ENCODE measurements at places on chromosomes 6 and 20.

DNA sequence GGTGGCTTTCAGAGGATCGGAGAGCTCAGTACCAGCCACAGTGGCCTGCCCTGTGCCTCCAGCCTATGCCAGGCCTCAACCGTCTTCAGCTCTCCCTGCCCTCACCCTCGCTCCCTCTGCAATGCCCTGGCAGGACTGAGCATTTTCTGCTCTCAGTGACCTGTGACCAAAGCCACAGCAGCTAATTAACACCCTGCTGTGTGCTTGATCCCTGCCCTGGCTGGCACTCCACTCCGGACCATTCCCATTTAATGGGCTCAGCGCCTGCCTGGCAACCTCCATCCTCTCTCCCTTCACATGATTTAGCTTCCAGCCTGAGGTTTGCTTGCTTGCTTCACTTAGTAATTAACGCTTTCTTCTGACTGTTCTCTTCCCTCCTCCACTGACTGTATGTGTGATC is 287.5 kb downstream of the LRFN2 start:
- DNase-seq = no peak

- DNase-seq = no peak
These were observed 91.7 kb upstream of the ELOVL5 start for GRCh38 chr6:53440336-53440945.

DNA sequence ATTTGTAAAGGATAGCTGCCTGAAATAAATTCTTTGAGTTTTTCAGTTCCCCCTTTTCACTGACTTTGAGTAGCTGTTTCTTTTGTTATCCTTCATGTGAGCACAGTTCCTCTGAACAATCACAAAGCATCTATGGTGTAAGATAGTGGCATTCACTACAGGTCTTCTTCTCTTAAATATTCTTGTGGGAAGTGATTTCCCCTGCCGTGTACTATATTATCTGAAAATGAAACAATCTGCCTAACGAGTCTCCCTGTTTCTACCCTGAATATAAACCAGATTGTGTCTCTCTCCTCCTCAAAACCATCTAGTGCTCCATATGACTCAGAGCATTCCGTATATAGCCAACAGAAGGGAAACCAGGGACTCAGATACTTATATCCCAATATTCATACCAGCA is 380.1 kb upstream of the SOX4 start:
- no peak for DNase-seq

- DNase-seq = no peak
These were observed 318.6 kb upstream of the RUNX2 start for GRCh38 chr6:45009576-45009975.

GRCh38 chr6:43951756-43952675 is 175.2 kb downstream of the MRPL14 start:
- DNase-seq = no peak

DNA sequence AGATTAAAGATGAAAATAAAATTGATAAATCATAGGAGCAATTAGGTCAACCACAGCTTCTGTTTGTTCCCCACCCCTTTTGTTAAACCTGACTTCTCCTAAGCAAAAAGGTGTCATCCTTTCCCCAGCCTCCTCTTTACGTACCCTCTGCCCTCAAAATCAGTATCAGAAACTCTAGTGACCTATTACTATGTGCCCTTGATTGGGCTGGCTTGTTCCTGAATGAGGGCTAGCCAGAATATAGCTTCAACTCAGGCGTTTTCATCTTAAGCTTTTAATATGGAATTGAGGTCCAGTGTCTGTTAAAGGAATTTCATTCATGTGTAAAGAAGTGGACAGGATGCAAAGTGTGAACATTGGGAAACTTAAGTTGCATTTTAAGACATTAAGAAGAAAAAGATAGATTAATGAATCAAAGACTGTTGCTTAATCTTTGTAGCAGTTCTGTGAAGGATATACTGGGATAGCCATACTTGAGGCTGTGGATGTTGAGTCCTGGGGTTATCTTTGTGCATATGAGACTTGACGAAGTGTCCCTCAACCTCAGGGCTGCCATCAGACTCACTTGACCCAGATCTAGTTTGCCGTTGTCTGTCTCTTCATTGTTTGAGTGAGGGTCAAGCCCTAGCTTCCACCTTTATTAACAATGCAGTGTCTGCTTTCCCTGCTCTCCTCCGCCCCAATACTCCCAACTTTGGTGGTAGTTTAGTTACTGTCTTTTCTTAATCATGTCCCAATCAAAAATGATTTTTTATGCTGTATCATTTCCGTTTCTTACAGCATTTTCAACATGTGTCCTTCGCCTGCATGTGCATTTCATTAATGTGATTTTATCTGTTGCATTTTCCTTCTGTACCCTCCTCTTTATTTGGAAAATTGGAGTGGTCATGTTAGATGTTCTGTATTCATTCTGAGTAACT is 1.9 kb downstream of the TBPL1 start:
- no peak for DNase-seq

- no peak for DNase-seq
These were observed 20.3 kb downstream of the CST4 start for GRCh38 chr20:23668477-23668951.

- DNase-seq = no peak
These were observed 206.0 kb upstream of the PREP start for GRCh38 chr6:105608711-105609374.

DNA sequence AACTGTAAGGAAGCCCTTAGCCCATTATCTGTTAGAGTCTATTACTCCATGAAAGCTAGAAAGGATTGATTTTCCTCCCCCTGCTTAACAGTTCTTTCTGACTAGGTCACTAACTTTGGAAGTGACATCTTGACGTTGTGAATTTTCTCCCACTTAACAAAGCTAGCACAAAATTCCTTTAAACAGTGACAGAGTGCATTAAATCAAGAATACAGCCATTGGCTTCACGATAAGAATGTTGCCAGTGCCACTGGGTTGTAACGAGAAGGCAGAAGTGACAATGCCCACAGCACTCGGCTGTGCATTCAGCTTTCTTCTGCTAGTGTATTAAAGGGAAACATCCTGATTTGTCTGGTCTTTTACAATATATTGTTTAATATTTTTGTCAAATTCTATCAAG is 182.7 kb upstream of the DTNBP1 start:
- DNase-seq = no peak

DNA sequence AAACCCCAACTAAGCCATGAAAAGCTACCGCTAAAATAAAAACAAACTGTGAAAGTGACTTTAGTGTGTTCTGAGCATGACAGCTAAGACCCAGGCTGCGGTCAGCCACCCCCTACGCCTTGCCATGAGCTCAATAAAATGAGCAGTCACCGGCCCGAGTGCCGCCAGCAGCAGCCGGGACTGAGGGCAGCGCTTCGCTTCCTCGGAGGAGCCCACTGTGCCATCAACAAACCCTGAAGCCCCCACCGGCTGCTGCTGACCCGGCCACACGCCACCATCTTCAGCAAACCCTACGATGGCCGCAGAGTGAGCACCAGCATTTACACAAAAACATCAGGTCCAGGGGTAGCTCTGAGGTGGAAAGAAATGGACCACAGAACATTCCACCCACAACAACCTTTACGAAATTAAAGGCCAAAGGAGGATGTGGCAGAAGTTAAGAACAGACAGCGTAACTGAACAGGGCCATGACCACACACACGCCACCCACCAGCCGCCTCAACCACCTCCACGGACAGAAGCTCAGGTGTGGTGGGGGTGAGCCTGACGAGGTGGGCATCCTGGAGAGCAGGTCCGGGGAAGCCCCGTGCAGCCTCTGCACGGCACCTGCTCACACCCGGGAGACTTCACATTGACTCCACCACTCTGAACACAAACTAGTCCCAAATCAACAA is 67.0 kb downstream of the THBS2 start:
- no peak for DNase-seq

DNA sequence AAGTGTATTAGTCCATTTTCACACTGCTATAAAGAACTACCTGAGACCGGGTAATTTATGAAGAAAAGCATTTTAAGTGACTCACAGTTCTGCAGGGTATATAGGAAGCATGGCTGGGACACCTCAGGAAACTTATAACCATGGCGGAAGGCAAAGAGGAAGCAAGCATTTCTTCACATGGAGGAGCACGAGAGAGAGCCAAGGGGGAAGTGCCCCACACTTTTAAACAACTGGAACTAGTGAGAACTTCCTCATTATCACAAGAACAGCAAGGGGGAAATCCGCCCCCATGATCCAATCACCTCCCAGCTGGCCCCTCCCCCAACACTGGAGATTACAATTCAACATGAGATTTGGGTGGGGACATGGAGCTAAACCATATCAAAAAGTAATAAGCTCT is 28.3 kb upstream of the B3GAT2 start:
- no peak for DNase-seq

GRCh38 chr6:53349209-53349693 is 501 bp upstream of the ELOVL5 start:
- DNase-seq = no peak

DNA sequence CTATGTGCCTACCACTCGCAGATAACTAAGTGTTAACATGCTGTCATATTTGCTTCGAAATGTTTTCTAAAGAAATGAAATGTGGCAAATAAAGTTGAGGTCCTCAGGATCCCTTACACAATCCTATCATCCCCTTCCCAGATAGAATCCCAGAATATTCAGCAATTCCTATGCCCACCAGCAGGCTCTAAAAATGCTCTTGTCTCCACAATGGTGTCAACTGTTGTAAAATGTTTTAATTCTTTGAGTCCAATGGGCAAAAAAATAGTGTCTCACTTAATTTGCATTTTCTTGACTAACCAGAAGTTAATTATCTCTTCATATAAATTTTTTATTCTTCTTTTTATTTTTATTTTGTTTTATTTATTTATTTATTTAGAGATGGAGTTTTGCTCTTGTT is 103.9 kb upstream of the MAP7 start:
- DNase-seq = no peak

DNA sequence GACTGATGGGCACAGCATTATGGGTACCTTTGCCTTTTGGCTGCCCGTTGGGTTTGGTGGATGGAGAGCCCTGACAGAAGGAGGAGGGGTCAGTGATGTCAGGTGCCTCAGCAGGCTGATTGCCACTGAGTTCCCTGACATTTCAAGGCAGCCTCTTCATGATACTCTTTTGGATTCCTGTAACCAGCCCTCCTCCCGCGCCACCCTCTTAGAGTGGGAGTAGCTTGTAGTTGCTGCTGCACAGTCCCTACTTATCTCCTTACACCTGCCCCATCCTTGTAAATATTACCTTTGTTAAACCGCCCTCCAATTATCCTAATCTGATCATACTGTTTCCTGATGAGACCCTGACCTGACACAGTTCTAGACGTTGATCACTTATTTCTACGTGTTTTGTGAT is 140.0 kb downstream of the CFAP61 start:
- DNase-seq = no peak

GRCh38 chr20:53244711-53245110 is 272.6 kb downstream of the TSHZ2 start:
- no peak for DNase-seq

- DNase-seq = no peak
These were observed 28.1 kb upstream of the MTCL3 start for GRCh38 chr6:127547215-127547614.

DNA sequence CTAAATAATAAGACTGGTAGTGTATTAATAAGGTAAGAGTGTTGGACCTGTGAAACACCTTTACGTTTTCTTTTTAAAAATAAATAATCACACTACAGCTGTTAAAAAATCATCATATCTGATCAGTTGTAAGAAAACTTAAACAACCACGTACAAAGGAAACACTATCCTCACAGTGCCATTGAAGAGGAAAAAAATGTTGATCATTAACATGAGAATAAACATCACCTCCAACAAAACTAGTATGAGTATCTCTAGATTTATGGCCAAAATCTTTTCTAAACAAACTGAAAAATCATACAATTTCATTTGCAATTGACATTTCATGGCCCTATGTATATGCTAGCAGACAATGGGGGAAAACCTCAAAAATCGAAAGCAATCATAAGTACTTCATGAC is 590 bp downstream of the EYS start:
- no peak for DNase-seq

- DNase-seq = no peak
These were observed 106.5 kb downstream of the DCDC2 start for GRCh38 chr6:24251339-24251738.

DNA sequence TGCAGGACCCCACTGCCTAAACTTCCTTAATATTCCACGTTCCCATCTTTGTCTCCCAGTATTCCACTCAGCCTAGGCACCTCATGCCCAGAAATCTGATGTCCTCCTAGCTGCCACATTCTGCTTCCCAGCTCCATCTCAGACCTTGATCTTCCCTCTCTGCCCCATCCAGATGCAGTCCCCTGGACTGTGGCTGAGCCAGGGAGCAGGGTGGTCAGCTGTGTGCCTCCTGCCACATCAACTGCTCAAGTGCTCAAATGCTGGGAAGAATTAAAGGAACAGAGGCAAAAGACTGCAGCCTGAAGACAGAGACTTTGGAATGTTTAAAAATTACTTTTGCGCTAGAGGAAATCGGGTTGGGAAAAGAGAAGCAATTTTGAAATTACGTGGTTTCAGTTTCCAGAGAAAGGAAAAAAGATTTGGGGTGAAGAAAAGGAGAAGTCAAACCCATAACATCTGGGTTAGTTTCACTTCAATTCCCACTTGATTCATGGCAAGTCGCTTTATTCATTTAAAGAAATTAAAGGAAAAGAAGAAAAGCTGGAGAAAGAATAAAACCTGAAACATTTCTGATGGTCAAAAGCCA is 704.8 kb downstream of the PTPRT start:
- no peak for DNase-seq

DNA sequence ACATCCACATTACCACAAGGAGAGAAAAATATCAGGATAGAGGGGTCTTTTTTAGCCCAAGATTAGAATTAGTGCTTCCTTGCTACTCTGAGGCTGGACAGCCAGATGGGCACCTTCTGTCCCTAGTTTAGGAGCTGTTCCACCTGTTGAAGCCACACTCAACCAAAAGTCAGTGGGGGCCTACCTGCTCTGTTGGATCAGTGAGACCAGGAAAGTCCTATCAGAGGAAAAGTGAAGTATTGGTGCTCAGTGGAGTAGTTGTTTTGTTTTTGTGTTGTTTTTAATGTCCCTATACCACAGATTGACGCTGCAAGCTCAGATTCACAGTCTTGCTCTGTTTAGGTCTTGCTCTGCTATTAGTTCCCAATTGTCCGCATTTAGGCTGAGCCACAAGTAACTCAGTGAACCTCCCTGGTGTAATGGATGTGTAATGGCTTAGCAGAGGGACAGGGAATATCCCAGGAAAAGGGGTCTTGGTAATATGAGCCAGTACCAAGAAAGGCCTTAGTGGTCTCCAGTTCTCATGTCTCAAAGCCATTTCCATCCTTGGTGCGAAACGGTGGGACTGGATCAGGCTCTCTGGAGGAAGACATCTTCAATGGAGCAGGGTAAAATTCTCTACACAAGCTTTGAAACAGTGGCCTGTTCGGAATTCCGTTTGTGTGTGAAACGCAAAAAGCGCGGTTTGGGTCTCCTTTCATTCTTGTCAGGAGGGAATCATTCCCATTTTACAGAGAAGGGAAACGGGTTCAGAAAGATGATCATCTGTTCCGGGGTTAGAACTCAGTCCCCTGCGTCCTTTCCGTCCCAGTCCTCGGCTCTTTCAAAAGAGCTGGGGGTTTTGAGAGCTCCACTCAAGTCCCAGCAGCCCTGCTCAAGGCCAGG is 631 bp upstream of the PABPC1L start:
- no peak for DNase-seq

DNA sequence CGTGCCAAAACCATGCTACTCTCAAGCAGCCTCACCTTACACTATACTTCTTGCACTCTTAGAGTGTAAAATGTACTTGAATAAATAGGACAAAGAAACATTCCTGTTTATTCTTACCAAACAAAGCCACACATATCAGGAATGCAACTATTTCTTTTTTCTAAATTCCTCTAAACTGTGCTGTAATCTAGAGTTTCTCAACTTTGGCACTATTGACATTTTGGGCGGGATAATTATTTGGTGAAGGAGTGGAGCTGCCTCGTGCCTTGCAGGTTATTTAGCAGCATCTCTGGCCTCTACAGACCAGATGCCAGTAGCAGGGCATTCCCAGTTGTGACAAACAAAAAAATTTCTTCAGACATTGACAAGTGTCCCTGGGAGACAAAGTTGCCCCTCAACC is 86.9 kb downstream of the PHACTR1 start:
- no peak for DNase-seq

All from stimulated activated CD8-positive, alpha-beta memory T cell treated with anti-CD3 and anti-CD28 coated beads, Interleukin-15, amount 100 ng/mL, for 24 hours (primary cell).